EH (cell line): ENCODE measurements at places on chromosomes 2 and 18.

- peak; percentile 63 for DNase-seq
Measured at GRCh38 chr2:61229936-61230335, 67.9 kb downstream of the C2orf74 start.

DNA sequence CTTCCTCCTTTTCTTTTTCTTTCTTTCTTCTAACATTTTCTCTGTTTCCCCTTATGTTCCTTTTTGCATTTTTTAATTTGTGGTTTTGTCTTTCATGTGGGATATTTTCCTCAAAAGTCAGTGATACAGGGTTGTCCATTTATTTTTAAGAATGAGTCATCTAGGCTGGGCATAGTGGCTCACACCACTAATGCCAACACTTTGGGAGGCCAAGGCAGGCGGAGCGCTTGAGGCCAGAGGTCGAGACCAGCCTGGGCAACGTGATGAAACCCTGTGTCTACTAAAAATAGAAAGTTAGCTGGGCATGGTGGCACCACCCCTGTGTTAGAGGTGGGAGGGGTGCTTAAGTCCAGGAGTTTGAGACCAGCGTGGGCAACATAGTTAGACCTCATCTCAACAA lies 35.8 kb downstream of the KATNAL2 start:
- DNase-seq = no peak

DNA sequence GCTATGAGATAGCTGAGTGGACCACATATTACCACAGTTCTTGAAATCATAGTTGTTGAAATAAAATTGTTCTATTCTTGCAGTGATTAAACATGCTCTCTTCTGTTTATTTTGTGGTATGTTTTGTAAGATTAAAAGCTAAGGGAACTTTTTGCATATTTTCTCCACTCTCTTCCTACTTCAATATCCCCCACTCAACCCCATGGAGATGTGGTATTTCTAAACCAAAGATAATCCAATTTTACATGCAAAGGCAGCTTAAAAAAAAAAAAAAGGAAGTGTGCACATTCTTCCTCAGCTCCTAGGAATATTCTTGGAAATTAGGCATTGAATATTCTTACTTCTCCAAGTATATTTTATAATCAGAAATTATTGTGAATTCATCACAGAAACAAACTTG lies 15.0 kb upstream of the PAX3 start:
- no peak for DNase-seq

DNA sequence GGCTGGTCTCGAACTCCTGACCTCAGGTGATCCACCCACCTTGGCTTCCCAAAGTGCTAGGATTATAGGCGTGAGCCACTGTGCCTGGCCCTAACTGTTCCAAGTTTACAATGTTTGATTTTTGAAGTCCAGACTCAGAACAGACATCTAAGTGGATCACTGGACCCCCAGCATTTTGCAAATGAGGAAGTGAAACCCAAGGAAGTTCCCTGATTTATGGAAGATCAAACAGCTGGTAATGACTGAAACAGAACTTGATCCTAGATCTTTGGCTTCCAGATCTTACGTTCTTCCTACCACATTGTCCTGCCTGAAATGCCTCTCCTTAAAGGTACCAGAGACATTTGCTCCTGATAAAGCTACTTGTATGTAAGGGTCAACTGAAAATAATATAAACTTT lies 58.3 kb upstream of the NCOA1 start:
- DNase-seq = no peak

DNA sequence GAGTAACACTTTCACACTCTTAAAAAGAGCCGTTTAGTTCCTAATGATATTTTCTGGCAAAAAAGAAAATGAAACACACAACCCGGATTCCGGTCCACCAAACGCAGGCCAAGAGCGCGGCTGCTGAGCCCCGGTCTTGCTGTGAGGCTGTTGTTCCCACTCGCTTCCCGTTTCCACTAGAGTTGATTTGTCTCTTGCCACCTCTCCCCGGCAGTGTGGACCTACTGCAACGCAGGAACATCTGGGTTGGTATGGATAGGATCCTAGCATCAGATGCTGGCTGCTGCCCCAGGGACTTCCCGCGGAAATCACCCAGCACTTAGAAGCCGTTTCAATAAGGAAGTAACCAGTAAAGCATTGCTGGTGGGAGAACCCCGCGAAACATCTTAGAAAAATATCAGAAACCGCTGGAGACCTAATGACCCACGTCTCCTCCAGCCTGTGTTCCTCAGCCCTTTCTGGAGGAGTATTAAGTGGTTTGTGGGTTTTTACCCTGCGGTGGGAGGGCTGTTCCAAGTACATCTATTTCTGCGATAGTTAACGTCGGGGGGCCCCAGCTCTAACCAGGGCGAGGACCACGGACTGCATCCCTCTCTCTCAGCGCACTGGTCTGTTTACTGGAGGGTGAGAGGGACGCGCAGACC lies 939 bp downstream of the DOCK10 start:
- DNase-seq = peak; percentile 73

GRCh38 chr2:68653034-68653433 lies 9.7 kb downstream of the PROKR1 start:
- DNase-seq = no peak

DNA sequence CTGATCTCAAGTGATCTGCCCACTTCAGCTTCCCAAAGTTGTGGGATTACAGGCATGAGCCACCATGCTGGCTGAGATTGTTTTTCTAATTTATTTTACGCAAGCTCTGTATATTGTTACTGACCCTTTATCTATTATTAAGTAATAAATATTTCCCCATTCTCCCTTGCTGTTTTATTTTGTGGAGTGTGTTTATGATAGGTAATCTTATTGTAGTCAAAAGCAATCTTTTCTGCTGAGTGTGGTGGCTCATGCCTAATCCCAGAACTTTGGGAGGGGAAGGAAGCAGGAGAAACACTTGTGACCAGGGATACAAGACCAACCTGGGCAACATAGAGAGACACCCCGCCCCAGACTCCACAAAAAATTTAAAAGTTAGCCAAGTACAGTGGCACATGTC lies 55.2 kb upstream of the RTN4 start:
- no peak for DNase-seq

DNA sequence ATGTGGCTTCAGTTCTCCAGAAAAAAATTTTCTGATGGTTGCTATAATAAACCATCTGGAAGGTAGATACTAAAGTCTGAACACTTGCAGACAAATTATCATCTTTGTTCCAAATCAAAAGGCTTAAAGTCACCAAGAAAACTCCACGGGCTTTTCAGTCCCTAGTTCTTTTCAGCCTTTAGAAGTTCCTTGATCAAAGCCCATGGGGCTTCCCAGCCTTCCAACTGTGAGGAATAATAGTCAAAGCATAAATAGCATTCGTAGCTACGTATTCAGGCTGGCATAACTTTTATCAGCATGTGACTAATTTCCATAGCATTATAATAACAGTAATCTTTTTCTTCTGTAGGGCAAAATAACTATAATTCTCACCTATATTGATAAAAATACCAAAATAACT lies 13.9 kb downstream of the SCG2 start:
- no peak for DNase-seq

GRCh38 chr18:43772907-43773306 lies 495.6 kb upstream of the SYT4 start:
- DNase-seq = no peak

DNA sequence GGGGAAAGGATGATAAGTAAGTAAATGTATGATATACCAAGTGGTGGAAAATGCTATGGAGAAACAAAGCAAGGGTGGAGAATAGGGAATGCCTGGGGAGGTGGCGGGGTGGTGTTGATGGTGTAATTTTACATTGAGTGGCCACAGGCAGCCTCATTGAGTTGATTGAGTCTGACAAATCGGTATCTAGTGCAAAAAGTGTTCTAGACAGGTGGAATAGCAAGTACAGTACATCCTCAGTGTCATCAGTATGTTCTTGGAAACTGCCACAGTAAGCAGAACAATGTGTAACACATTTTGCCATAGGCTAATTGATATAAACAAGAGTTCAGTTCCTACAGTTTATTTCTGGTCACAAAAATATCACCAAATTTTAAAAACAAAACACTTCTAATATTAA lies 46.4 kb downstream of the UGP2 start:
- no peak for DNase-seq

GRCh38 chr2:120765678-120766469 lies 30.2 kb downstream of the GLI2 start:
- DNase-seq = peak; percentile 94

GRCh38 chr2:130963849-130964793 lies 127.4 kb downstream of the ARHGEF4 start:
- peak; percentile 12 for DNase-seq

DNA sequence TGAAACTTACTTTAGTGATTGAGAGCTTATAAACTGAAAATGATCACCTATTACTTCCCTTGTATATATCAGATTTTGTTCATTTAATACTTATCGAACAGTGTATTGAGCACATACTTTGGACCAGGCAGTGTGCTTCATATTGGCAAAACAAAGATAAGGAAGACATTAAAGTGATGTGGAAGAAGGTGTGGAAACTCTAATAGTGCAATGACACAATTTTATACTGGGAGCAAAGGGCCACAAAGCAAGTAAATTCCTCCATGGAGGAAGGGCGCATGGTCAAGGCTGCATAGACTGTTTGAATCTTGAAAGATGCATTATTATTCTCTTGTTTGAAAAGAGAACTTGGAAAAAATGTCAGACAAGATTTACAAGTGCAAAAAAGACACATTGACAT lies 936.5 kb upstream of the DDX18 start:
- DNase-seq = no peak

DNA sequence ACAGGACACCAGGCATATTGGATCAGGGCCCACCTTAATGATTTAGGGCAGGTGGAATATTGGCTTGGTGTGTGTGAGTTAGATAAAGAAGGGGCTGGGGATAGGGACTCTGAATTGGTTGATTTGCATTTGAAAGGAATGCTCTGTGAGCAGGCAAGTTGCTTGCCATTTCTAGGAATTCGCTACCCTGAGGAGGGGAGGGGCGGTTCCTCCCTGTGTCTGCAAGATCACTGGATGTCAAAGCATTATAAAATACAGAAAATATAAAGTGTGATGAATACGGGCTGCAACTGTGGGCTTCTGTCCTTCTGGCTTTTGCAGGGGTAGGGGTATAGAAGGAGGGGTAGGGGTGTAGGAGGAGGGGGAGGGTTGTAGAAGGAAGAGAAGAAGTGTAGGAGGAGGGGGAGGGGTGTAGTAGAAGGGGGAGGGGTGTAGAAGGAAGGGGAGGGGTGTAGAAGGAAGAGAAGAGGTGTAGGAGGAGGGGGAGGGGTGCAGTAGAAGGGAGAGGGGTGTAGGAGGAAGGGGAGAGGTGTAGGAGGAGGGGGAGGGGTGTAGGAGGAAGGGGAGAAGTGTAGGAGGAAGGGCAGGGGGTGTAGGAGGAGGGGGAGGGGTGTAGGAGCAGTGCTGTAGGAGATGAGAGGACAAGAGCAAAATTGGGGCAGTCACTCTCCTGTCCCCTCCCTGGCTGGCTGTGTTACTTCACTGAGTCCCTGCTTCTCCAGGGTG lies 238.0 kb upstream of the COPS8 start:
- no peak for DNase-seq

GRCh38 chr2:196244966-196245365 lies 73.6 kb upstream of the STK17B start:
- peak; percentile 85 for DNase-seq

GRCh38 chr2:216371721-216372702 lies at the start of gene MARCHF4:
TSS of gene MARCHF4 (minus strand) at chr2:216372483. CDS start at chr2:216370260, 2,223 bp downstream.
- peak; percentile 90 for DNase-seq

- DNase-seq = no peak
Measured at GRCh38 chr2:225472161-225472560, 72.7 kb downstream of the NYAP2 start.

GRCh38 chr2:42964439-42965083 lies 172.2 kb upstream of the HAAO start:
- DNase-seq = peak; percentile 95

DNA sequence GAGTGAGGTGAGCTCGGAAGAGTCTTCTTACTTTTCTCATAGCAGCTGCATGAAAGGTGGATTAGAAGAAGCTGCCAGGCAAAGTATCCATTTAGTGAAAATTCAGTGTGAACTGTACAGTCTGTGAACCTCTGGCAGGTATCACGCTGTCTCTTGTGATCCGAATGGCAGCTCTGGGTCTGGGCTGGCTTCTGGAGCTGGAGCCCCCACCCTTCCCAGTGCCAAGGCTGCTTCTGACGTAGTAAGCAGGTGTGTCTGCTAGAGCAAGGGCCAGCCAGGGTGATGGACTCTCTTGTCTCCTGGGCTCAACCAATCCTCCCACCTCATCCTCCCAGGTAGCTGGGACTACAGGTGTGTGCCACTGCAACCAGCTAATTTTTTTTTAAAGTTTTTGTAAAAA lies 14.0 kb upstream of the NTSR2 start:
- DNase-seq = no peak

- no peak for DNase-seq
Measured at GRCh38 chr2:98823196-98824170, 92.6 kb upstream of the MGAT4A start.

DNA sequence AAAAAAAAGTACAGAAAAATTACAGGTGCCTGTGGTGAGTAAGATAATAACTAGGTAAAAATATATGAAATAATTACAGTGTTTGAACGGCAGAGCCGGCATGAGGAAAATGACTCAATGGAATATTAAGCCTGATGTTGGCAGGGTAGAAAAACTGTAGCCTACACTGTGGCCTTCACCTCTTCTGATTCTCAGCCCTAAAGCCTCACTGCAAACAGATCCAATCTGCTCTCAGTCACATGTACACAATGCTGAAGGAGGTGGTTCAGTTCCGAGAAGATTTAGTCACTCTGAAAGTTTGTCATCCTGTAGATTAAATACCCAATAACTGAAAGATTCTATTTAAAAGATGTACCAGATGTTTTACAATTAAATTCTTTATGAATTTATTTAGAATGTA lies 66.9 kb upstream of the MAP3K20 start:
- no peak for DNase-seq

DNA sequence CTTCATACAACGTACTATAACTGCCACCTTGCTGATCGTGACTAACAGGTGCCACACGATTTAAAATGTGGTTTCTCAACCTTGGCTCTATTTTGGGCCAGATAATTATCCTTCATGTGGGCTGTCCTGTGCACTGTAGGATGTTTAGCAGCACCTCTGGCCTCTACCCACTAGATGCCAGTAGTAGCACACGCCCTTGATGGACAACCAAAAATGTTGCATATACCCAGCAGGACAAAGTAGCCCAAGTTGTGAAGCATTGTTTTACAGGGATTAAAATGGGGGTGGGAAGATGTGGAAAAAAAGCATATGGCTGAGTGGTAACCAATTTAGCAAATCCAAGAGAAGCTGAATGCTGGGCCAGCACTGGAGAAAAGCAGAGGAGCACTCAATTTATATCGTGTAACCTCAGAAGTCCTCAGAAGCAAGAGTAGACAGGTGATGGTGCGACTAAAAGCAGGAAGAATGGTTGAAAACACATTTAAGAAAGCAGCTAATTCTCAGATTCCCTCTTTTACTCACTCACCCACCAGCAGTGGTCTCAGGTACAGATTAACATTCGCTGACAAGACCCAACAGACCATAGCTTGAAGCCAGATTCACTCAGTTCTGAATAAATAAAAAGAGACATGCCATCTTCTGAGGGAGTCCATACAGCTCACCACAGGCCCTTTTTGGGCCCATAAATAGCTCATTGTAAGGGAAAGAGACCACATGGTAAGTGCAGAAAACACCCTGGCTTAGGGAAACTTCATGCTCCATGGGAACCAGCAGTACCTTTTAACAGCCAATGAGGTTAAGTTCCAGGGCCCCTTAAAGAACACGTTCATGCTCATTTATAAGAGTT lies 50.6 kb downstream of the RAPH1 start:
- DNase-seq = peak; percentile 59
